ENCODE measurements at places on chromosomes 2 and 18.
A peak's percentile ranks its signal among the peaks of the same experiment; 100 is the strongest.

DNA sequence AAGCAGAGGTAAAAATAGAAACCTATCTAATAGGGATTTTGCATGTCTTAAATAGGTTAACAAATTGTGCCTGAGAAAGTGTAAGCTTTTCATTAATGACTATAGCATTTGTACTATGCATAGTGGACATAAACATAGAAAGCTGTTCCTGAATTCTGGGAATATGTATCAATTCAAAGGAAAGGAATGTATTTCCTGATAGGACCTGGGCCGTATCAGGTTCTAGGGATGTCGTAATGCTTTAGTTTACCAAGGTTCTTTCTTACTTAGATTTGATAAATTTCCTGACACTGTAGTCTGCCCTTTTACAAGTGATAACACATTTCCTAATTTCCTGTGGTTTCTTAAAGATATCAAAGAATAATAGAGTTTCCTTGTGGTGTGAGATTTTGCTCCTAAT, 191.3 kb downstream of the CDH7 start:
- DNase-seq, result no peak

DNA sequence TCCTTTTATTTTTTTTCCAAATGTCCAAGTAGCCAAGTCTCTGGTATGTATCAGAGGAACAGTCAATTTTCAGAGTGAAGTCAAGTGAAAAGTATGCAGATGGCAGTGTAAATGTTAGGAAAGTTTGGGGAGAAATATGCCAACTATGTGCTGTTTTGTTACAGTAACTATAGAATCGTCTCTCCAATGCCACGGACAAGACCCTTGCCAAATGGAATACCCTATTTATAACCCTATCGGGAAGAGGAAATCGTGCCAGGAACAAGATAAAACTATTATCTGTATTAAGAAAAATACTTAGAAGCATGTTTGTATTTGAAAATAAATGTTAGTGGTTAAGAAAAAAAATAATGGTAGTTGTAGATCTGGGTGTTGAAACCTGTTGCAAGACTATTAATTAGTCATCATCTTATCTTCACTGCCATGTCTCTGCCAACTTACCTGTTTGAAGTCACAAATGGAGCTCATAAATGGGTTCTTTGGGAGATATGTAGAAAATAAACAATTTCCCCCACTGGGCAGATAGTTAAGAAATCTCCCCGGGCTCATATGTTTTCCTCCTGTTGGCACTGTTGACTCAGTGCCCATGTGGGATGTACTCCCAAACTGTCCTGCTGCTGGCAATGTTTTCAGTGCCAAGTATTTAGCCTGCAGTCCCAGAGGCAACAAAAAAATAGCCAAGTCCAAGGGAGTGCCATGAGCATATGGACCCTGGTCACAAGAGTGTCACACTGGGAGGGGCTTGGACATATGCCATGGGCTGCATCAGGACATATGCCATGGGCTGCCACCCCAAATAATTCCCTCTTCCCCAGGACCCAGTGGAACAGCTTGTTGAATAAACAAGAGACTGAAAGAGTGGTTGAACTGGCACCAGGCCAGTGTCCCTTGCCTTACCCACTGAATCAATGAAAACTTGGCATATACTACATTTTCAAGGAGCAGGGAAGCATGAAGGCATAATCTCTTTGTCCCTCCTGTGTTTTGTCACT, 366.9 kb downstream of the OSR1 start:
- peak; percentile 83 for DNase-seq

- no peak for DNase-seq
Measured at GRCh38 chr2:72932805-72933204, 15.5 kb downstream of the EMX1 start.

GRCh38 chr2:45834858-45835257, 183.4 kb downstream of the PRKCE start:
- no peak for DNase-seq

DNA sequence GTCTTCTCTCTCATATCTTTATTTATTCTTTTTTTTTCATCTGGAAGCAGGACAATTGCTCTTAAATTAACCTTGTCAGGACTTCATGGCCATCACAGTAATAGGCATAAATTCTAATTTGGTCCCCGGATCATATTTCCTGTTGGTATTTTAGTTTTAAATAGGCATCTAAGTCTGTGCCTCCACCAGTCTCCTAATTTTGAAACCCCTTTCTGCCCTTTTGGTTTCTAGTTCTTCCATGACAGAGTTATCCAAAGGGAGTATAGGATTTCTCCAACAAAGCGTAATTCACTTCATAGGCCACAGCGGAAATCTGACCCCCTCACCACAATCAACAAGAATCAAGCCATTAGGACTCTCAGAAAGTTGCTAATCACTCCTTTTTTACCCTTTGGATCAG, 3.8 kb downstream of the EPHA4 start:
- DNase-seq, result no peak
